Thyroid gland (tissue), 4 donors: ENCODE measurements at places on chromosomes 7 and 10. TPM values are rescaled to one million over a fixed set of nuclear protein-coding genes. Genes with fewer than 3 reads are reported as not detected.

- no peak for DNase-seq
These were observed 220.5 kb downstream of the CDK14 start for GRCh38 chr7:90816511-90817142.

GRCh38 chr7:18496341-18496700 lies 772 bp downstream of the HDAC9 start:
- no peak for DNase-seq

The ZNF22 gene
- 32.5 TPM for total RNA-seq

The CYP26C1 gene
- 0.20 TPM for total RNA-seq

The CALML5 gene
- not detected for total RNA-seq
